ENCODE measurements at places on chromosomes 6 and 20.

GRCh38 chr6:170212956-170213636, 77.8 kb downstream of the DLL1 start:
- peak; percentile 9 for DNase-seq

DNA sequence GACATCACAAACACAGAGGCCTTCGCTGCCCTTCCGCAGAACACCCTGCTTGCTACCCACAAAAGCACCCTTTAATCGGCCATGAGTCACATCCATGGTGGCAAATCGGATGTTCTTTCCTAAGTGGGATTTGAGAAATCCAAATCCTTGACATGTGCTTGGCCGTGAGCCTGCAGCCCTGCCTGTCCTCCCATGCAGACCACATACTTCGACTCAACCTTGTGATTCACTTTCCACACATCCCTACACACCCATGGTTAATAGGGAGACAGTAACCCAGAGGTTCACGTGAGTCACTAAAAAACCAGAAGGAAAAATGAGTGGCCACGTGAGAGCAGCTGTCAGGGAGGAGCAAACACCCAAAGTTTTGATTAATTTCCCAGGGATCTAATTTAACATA, 19.4 kb downstream of the RAMACL start:
- no peak for DNase-seq

- no peak for DNase-seq
Observed at GRCh38 chr6:165231177-165231576, 78.2 kb downstream of the C6orf118 start.

DNA sequence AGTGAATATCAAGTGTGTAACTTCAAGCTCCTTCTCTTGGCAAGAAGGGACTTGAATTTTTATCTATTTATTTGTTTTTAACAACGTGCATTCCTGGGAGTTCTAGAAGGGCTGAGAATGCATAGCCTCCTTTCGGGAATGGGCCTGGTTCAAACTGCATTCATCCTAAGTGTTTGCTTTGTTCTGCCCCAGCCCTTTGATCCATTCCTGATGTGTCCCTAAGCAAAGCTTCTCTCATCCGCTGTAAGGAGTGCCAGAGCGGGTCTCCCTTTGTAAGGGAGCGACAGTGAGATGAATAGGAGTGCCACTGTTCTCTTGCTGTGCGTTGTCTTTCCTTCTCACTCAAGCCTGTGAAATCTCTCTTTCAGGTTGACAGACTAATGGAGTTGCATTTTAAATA, 61.0 kb upstream of the VSTM2L start:
- DNase-seq = no peak

GRCh38 chr6:94065707-94066337, 646.5 kb upstream of the EPHA7 start:
- DNase-seq = no peak

GRCh38 chr6:40794586-40794985, 207.4 kb upstream of the LRFN2 start:
- DNase-seq = no peak

- DNase-seq = no peak
Observed at GRCh38 chr20:49529470-49529869, 38.5 kb downstream of the PTGIS start.

DNA sequence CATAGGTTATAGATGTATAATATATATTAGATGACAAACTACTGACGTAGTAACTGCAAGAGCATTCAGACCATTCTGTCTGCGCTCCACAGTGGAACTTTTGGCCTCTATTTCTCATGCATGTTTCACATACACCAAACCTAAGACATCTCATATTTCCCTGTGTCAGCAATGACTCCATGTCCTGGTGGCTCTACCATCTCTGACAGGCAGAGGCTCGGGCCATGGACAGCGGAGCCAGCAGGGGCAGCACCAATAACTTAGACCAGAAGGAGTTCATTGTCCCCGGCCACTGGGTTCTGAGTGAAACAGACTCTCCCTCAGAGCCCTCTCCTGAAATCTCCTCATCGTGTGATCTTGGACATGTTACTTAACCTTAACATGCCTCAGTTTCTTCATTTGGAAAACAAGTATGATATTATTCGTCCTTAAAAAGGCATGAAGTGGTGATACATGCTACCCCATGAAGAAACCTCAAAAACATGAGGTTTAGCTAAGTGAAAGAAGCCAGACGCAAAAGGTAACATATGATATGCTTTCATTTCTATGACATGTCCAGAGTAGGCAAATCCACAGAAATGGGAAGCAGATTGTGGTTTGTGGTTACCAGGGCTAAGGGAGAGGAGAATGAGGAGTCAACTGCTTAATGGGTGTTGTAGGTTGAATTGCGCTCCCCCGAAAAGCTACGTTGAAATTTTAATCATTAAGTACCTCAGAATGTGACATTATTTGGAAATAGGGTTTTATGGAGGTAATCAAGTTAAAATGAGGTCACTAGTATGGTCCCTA, 564.0 kb upstream of the JARID2 start:
- DNase-seq = no peak

DNA sequence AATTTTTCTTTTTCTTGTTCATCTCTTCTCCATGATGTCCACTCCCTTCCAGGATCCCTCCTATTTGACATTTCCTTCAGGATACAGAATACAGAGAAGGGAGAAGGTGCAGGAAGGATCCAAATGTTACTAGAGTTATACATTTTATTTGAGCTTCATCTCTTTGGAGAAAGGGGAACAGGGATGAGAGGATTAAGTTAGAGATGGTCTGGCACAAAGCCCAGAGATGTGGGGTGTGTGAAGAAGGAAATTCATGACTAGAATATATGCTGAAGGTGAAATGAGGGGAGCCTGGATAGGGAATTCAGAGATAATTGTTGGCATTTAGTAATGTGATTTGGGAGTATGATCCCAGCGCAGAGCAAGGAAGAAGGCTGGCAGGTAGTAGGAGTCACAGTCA, 22.5 kb upstream of the SRPK1 start:
- no peak for DNase-seq

DNA sequence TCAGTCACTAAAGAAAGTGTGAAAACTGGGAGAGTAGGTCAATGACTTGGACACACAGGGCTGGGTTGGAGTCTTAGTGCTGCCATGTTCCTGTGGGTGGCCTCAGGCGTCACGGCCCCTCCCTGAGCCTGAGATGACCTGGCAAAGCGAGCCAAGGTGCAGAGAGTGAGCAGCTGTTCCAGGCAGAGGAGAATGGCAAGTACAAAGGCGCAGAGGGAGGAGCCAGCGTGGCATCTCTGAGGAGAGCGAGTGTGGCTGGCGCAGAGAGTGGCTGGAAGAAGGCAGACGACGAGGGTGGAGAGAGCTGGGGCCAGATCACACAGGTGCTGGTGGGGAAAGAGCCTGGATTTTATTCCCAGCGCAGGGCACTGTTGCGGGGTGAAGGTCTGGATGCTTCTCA, 20.6 kb upstream of the CHMP4B start:
- no peak for DNase-seq

DNA sequence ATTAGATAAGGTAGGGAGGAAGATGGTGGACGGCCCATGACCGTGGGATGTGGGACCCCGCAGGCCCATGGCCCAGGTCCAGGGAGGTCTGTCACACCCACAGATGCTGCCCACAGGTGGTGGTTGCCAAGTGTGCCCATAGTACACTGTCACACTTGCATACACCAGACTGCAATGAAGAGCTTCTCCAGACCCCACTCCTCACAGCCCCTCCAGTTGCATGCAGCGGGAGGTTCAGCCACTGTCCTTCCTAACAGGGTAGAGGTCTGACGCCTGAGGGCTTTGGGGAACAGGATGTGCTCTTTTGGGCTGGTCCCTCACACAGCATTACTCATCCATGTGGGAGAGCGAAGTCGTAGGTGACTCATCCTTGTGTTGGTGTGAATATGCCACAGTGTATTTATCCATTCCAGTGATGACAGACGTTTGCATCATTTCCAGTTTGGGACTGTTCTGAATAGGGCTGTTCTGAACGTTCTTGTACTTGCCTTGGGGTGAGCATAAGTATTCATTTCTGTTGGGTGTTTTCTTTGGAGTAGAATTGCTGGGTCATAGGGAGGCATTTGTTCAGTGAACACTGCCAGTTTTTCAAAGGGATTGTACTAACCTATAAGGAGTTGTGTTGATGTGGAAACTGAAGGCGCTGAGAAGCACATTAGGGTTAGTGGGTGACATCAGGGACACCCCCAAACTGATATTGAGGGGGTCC, 10.1 kb upstream of the PYGB start:
- peak; percentile 77 for DNase-seq

GRCh38 chr6:160221423-160221822, 37.2 kb downstream of the SLC22A2 start:
- no peak for DNase-seq

DNA sequence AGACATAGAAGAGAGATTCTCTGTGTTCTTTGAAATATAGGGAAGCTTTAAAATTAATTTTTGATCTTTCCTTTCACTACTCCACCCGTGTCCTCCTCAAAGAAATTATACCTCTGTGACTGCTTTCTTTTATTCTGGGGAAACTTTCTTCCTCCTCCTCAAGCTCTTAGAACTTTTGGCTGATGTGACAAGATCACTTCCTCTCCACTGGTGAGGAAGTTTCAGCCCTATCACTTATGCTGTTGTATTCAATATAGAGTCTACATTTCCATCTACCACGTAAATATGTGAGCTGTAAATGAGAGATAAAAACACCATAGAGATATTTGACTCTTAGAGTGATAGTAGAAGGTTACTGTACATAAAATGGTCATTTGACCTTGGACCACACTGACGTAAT, 141.9 kb upstream of the SASH1 start:
- DNase-seq = no peak

DNA sequence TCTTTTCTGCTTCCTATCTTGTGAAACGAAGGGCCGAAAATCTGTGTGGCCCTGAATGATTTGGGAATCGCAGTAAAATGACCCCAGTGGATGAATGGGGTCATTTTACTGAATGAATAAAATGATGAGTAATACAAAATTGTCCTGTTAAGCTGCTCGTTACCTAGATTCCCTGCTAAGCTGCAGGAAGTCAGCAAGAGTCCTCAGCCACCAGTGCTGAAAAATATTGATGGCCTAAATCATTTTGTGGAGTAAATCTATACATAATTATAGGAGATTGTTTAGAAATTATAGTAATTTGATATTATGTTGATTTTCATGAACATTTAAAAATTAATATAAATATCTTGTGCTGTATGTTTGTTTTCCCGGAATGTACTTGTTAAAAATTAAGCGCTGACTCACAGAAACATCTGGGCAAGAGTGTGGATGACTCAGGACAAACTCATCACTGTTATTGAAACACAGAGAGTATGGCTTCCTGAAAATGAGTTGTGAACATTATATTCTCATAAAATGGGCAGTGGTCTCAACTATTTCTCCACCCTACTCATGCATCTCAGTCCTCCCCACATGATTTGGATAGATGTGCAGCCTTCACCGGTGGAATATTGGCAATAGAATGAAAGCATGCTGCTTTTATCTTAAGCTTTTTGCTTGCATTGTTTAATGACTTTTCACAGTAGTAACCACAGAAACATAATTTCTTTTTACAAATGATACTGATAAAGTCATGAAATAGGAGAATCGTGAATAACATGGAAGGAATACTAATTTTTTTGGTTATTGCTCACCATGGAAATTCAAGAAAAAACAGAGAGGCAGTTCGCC, 36.2 kb upstream of the RGS17 start:
- no peak for DNase-seq

DNA sequence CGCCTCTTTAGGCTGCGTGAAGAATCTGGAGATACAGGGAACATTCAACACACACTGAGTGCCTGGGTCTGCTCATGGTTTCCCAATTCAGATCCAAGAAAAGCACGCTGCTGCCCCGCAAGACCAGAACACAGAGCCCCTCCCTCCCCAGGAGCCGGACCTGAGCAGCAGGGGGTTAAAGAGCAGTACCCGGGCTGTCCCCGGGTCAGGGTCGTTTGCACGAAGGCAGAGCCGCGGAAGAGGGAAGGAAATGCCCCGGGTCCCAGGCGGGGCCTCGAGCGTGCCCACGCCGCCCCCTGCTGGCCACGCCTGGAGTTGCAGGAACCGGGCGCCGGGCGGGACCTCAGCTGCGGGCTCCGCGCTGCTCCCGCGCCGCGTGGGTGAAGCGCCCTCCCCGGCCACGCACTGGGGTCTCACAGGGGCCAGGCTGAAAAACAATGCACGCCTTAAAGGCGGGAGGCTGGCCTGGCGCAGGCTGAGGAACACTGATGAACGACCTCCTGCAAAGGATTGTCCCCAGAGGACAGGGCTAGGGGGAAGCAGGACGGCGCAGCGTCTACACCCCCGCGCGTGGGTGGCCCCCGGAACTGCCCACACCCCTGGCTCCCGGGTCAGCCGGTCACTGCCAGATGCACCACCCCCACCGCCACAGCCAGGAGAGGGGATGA, 48.9 kb downstream of the ANKRD60 start:
- DNase-seq = peak; percentile 84

DNA sequence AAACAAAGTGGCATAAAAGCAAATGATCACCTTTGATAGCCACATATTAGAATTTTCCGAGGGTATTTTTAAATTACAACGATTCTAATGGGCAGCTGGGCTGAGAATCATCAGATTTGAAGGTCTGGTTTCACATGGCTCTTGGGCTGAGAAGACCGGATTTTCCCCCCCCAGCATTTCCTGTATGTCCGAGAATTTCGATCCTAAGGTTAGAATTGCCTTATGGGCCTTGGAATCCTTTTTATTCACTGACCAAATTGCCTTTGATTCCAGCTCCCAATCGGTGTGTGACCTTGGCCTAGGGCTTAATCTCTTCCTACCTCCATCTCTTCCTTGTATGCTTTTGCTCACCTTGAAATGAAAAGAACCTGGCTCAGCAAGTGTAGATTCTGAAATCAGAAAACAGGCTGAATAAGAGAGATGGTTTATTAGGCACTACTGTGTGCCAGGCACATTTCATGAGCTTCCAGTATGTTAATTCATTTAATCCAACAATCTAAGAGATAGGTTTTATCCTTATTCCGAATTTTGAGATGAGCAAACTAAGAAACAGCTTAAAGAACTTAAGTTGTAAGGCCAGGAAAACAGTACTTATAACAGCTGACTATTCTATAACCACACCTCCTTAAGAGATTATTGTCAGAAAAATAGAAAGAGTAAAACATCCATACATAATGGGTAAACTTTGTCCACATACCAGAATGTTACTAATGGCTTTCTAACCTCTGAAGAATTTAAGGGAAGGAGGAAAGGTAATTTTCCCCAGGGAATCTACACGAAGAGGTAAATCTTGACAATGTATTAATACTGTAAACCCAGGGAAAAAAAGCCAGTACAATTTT, 39.4 kb downstream of the HFE start:
- DNase-seq = no peak

DNA sequence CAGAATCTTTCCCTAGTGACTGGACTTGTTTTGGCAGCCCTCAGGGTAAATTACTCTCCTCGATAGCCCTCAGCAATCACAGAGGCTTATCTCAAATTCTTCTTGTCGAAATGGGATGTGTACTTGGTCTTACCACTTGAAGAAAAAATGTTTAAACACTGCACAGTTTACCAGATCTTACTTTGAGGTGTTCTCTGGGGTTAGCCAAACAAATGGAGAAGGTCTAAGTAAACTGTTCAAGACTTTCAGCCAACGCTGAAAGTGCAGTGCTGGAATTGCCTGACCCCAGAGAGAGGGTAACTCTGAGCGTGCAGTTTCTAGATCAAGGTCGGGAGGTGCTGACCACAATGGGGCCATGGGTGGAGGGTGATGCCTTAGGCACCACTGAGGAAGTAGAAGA, 39.2 kb downstream of the MYLIP start:
- no peak for DNase-seq

- no peak for DNase-seq
Observed at GRCh38 chr20:58473453-58474425, 41.5 kb downstream of the APCDD1L start.

Measured in activated T-cell treated with anti-CD3 and anti-CD28 coated beads, Interleukin-2, amount 50 U/mL, for 48 hours (primary cell).